ENCODE measurements at places on chromosomes 16 and 17.

DNA sequence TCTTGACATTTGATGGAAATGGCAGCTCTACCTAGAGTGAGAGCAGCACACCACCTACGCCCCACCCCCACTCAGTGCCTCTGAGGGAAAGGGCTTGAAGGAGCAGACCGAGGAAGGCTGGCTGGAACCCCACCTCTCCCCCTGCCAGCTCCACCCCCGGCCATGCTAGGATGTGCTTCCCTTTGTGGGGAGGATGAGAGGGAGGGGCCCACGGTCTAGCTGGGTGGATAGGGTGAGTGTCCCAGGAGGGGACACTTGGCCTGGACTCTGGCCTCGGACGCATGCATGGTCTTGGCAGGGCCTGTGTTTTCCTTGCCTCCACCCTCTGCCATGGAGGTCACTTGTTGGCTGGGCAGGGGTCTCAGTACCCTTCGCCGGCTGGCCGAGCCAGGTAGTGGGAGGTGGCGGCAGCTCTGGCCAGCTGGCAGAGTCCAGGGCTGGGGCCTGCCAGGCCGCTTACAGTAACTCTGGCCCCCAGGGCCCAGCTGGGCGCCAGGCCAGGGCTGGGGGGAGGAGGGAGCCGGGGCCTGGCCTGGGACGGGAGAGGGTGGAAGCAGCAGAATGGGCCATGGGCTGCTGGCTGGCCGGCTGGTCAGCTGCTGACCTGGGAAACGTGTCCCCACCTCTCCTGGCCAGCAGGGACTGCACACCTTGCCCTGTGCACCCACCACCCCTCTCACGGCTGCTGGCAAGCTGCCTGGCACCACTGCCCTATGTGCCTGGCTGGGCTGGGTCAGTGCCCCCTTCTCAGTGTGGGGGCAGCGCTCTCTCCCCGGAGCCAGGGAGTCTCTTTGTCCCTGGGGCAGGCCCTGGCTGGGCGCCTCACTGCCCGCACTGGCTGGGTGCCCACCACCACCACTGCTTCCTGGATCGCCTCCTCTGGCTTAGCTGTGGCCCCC lies 23.0 kb downstream of the RARA start:
- no peak for DNase-seq

GRCh38 chr17:80774146-80774545 lies 217.5 kb upstream of the CHMP6 start:
- DNase-seq, result no peak

- DNase-seq, result no peak
Observed at GRCh38 chr16:75761108-75761507, 34.8 kb upstream of the CPHXL start.

DNA sequence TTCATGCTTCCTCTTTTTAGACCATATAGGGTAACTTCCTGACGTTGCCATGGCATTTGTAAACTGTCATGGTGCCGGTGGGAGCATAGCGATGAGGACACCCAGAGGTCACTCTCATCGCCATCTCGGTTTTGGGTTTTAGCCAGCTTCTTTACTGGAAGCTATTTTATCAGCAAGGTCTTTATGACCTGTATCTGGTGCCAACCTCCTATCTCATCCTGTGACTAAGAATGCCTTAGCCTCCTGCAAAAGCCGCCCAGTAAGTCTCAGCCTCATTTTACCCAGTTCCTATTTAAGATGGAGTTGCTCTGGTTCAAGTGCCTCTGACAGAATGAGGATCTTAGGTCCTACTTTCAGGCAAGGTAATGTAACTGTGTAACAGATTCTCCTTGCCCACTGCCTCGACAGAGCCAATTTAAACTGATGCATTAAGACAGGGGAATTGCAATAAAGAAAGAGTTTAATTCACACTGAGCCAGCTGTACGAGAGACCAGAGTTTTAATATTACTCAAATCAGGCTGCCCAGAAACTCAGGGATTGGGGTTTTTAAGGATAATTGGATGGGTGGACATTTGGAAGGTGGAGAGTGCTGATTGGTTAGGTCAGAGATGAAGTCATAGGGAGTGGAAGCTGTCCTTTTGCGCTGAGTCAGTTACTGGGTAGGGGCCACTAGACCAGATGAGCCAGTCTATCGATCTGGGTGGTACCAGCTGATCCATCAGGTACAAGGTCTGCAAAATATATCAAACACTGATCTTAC lies 59.9 kb upstream of the ATF7IP2 start:
- DNase-seq, result no peak

DNA sequence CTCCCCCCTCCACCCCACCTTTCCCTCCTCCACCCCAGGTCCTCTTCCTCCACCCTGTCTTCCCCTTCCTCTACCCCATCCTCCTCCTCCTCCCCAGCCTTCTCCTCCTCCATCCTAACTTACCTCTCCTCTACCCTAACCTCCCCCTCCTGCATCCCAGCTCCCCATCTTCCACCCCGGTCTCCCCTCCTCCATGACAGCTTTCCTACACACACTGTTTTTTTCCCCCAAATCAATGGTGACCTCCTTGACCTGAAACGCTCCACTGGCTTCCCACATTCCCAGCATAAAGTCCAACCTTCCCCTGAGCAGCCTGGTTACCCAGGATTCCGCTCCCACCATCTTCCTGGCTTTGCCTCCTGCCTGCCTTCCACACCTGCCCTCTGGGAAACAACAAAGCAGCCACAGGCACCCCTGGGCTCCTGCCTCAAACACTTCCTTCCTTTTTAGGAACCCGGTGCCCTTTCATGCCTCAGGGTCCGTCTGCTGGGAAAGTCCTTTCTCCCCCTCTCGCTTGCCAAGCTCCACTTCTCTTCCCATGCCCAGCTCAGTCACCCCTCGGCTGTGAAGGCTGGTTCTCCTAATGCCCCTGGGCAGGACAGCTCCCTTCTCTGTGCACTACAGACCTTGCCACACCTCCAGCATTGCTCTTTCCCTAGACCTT lies 2.1 kb downstream of the RGS9 start:
- DNase-seq, result no peak

DNA sequence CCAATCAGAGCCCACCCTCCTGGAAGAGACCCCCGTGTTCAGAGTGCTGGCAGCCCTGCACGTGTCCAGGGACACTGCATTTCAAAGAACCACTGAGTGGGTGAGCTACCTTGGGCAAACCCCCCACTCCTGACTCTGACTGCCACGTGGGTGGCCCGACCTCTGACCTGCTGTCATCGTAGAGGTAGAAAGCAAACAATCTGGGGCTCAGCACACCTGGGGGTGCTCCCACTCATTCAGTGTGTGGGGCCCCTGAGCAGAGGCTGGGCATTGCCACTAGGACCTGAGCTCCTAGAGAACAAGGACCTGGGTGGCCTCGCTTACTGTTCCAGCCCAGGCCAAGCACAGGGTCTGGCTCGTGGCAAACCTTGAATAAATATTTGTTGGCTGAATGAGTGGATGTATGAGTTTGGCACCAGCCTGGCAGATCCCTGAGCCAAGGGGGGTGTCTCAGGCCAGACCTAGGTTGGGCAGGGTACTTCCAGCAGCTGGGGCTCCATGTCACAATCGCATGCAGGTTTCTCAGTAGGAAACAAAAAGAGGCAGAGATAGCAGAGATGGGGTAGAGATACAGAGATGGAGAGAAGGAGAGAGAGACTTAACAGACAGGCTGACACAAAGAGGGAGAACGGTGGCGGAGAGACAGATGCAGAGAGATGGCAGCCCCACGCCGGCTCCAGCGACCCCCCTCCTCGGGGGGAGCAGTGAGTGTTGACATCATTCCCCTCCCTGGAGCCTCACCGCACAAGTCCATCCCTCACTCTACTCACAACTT lies 5.4 kb upstream of the DRC7 start:
- no peak for DNase-seq

DNA sequence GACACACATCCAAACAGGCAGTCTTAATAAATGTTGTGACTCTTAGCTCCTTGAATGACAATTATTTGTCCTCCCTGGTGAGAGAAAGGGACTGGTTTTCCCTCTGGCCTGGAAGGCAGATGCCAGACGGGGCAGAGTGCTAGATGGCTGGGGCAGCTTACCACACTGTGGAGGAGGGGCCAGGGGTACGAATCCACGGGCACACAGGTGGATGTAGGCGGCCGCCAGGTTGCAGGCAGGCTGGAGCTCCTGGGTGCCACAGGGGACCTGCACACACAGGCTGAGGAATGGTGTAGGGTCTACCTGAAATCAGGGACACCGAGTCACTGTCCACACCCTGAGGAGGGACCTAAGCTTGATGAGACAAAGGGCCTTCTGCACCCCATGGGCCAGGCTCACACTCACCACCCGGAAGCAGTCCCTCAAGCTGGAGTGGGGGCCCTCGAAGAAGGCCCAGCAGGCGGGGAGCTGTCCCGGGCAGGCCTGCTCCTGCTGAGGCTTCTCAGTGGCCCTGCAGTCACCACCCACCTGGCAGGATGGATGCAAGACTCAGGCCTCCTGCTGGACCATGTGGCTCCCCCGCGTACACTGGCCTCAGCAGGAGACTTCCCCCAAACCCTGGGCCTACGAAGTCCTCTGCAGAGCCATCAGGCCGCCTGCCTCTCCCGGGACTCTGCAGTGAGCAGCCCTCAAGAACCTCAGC lies 38.4 kb downstream of the RMI2 start:
- DNase-seq, result no peak

DNA sequence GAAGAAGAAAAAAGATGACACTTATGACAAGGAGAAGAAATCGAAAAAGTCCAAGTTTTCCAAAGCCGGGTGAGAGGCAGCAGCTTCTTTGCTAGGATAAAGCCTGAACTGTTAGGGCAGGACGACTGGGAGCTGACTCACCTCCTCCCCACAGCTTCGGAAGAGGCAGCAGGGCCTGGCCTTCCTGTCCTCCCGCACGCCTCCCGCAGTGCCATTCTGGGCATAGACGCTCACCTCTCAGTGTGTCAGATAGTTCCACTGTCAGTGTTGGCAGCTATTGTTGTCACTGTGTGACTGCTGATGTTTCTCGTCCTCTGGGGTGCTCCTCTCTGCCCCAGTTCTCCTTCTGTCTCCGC lies 12.6 kb downstream of the UBN1 start:
- DNase-seq, result peak; percentile 71

- no peak for DNase-seq
Observed at GRCh38 chr16:31698901-31699300, 171.2 kb downstream of the AHSP start.

GRCh38 chr16:73268366-73268993 lies 220.6 kb upstream of the ZFHX3 start:
- peak; percentile 12 for DNase-seq

DNA sequence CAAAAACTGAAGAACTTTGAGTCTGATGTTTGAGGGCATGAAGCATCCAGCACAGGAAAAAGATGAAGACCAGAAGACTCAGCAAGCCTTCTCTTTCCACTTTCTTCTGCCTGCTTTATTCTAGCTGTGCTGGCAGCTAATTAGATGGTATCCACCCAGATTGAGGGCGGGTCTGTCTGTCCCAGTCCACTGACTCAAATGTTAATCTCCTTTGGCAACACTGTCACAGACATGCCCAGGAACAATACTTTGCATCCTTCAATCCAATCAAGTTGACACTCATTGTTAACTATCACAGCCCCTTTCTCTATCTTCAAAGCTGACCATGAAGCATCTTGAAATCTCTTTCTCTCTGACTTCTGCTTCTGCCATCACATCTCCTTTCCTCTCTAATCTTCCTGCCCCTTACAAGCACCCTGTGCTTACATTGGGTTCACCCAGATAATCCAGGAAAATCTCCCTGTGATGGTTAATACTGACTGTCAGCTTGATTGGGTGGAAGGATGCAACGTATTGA lies 115.9 kb upstream of the CDH13 start:
- DNase-seq, result no peak

DNA sequence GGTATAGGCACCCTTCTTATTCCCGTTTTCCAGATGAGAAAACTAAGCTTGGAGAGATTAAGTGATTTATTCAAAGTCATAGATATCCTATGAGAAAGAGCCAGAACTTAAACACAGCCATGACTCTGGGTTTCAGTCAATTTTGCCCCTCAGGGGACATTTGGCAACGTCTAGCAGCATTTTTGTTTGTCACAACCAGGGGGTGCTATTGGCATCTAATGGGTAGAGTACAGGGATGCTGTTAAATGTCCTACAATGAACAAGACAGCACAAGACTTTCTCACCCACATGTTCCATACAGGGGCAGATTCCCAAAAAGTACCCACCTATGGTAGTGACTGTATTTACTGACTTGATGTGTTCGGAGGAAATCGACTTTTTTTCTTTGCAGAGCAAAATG lies 4.8 kb upstream of the SHISA9 start:
- DNase-seq, result peak; percentile 48

DNA sequence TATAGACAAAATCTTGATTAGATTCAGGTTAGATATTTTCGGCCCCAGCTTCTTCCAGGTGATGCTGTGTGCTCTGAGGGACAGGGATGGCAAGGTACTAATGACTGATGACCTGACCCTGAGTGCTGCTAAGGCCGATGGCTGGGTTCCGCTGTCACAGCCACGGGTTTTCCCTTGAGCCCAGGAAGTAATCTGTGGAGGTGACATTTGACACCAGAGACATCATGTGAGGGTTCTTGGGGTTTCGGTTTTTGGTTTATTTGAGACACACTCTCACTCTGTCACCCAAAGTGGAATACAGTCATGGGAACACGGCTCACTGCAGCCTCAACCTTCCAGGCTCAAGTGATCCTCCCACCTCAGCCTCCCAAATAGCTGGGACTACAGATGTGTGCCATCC lies 9.8 kb downstream of the OTOP3 start:
- DNase-seq, result no peak

DNA sequence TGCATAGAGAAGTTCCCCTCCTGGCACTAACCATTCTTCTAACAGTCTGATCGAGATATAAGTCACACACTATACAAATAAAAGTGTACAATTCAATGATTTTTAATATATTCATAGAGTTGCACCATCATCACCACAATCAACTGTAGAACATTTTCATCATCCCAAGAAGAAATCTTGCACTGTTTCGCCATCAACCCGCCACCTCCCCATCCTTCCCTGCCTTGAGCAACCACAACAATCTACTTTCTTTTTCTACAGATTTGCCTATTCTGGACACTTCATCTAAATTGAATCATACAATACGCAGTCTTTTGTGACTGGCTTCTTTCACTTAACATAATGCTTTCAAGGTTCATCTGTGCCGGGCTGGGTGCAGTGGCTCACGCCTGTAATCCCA lies 33.0 kb upstream of the GUCY2D start:
- DNase-seq, result no peak

DNA sequence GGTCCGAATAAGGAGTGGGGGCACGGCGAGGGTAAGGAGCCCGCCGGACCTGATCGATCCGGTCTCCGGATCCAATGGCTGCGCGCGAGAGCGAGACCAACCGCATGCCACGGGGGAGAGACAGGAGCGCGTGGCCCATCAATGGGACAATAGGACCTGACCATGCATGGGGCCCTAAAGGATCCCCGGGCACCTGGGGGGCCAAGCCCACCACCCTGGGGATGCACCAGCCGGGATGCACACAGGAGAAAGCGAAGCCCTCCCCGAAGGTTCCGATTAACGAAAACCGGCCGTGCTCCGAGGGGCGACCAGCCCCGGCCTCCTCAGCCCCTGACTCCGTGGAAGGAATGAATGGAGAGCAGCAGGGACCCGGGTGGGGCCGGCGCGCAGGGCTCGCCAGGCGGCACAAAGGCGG lies 525 bp downstream of the JPT1 start:
- DNase-seq, result no peak

DNA sequence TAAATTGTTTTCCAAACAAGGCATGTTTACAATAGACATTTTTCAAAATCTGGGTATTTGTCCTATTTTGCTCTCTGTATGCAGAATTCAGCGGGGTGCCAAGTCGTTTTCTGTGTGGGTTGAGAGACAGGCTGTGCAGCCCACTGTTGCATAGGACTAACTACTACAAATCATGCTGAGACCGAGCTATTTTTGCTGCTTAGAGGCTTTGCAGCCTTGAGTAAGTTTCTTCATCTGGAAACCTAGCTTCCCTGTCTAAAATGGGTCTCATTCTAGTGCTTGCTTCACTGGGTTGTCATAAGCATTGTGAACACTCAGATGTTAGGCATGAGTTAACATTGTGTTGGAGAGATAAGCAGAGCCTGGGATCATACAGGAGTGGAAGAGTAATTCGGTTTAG lies 1.3 kb downstream of the PRPSAP2 start:
- DNase-seq, result peak; percentile 45

All from epithelial cell of esophagus (primary cell).